Activated CD4-positive, alpha-beta T cell treated with anti-CD3 and anti-CD28 coated beads, Interleukin-2, amount 10 ng/mL, durations not matched to agents 7 days and 5 days (primary cell): ENCODE measurements at places on chromosomes 13 and 19. TPM values are rescaled to one million over a fixed set of nuclear protein-coding genes. Genes with fewer than 3 reads are reported as not detected.

GRCh38 chr13:100363285-100363711, 225.3 kb downstream of the GGACT start:
- DNase-seq = no peak

- DNase-seq = no peak
Observed at GRCh38 chr13:47142105-47142504, 245.3 kb upstream of the HTR2A start.

DNA sequence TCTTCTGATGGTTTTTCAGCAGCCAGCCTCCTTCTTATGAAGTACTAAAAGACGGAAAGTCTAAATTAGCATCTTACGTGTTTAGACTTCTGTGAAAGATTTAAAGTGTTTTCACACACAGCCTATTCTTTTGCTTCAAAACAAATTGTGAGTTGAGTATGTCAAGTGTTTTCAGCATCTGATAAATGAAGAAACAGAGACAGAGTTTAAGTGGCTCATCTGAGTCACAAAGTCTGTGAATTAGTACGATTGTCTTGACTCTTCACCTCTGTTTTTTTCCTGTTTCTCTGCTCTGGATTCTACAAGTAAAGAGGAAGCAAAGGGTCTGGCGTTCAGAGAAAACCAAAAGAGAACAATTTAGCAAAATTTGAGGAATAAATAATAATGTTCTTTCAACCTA, 116.4 kb downstream of the FRY start:
- DNase-seq = no peak

DNA sequence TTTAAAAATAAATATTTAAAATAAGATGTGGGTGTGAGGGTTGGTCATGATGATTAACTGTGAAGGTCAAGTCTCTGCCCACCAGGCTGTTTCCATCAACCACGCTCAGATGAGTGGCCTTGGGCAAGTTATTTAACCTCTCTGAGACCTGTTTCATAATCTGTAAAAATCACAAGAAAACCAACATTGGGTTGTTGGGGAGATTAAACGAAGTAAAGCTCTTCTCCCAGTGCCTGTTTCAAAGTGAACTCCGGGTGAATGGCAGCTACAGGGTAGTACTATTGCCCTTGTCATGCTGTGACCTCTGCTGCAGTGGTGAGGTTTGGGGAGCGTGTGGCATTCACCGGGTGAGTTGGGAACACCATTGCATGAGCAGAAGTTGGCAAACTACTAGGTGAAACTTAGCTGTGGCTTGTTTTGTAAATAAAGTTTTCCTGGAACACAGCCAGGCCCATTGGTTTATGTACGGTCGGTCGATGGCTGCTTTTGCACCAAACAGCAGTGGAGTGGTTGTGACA, 153.2 kb downstream of the USP12 start:
- no peak for DNase-seq

GRCh38 chr19:294946-295686, 3.9 kb upstream of the PLPP2 start:
- DNase-seq = peak; percentile 35

- DNase-seq = no peak
Observed at GRCh38 chr13:103618151-103618550, 551.9 kb upstream of the SLC10A2 start.

Gene DYRK1B
- total RNA-seq = 10.9 TPM

Gene POSTN
- total RNA-seq = not detected

Gene ACER1
- total RNA-seq = 0.81 TPM
